ENCODE measurements at places on chromosomes 11 and 22.

DNA sequence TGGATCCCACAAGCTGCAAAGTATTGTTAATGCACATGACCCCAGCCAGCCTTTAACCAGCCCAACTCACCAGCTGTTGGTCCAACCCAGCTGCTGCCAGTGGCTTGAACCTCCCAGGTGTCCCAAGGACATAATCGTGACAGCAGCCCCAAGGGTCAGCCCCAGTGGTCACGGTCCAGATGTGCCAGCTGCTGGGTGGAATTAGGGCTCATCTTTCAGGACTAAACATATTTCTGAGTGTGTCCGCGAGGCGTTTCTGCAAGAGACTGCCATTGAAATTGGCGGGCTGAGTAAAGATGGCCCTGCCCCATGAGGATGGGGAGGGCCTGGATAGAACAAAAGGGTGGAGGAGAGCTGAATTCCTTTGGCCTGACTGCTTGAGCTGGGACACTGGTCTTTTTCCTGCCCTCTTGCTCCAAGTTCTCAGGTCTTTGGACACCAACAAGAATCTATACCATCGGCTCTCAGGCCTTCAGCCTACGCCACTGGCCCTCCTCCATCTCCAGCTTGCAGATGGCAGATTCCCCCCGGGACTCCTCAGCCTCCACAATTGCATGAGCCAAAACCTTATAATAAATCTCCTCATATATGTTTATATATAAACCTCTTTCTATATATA lies 240.2 kb downstream of the MN1 start:
- no peak for DNase-seq

DNA sequence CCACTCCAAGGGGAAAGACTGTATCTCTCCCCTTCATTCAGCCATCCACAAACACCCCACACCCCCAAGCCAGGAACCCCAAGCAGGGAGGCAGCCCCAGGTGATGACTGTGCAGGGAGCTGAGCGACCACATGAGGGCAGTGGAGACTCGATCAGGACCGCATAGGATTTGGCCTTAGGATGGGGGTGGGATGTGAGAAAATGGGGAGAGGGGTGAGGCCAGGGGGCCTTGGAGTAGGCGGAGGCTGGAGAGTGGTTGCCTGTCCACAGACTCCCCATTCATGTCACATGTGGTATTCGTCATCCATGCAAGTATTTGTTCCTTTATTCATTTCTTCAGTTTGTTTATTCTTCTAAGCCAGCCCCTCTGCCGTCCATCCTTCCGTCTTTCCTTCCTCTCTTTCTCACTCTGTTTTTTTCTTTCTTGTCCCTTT lies 2.7 kb upstream of the RHOD start:
- DNase-seq = no peak

DNA sequence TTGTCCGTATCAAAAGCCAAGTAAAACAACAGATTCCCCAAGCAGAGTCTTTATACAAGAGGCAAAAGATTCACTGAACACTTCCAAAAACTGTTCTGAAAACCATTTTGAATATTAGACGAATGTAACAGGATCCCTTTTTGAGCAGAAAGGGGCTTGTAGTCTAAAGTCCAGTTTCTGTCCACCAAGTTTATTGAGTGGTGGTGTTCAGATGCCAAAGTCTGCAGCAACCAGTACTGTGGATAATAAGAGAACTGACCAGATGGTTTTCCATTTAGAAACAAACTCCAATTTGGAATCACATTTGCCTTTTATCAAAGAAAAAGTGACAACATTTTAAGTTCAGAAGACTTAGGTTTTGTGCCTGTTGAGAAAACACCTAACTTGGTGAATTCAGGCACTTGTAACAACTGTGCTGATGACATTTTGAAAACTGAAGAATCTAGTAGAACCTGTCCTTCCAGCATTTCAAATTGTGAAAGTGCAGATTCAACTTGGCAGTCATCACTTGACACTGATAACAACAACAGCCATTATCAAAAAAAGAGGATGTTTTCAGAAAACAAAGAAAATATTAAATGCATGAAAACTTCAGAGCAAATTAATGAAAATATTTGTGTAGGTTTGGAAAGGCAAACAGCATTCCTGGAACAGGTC lies 217.1 kb downstream of the CSNK2A3 start:
- no peak for DNase-seq

DNA sequence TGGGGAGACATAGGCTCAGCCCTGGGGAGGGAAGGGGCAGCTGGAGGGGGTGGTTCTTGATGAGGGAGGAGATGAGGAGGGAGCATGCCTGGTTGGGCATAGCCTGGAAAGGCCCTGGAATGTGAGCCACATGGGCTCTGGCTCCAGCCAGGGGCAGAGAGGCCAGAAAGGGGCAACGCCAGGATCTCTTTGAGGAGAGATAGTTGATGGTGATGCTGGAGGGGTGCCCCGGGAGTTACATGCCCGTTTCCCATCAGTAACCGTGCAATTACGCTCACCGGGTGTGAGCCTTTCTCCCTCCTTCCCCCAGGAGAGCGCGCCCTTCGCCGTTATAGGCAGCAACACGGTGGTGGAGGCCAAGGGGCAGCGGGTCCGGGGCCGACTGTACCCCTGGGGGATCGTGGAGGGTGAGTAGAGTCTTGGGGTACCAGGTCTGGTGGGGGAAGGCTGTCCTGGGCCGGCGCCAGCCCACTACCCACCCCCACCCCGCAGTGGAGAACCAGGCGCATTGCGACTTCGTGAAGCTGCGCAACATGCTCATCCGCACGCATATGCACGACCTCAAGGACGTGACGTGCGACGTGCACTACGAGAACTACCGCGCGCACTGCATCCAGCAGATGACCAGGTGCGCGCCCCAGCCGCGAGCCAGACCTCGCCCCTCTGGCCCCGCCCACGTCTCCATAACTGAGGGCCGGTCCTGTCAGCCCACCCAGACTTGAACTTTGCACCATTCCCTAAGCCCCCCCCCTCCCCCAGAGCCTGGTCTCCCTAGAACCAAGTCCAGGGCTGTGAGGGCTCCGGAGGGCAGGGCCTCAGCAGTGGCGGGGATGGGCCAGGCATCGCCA lies 1.8 kb upstream of the GP1BB start:
- DNase-seq = no peak

DNA sequence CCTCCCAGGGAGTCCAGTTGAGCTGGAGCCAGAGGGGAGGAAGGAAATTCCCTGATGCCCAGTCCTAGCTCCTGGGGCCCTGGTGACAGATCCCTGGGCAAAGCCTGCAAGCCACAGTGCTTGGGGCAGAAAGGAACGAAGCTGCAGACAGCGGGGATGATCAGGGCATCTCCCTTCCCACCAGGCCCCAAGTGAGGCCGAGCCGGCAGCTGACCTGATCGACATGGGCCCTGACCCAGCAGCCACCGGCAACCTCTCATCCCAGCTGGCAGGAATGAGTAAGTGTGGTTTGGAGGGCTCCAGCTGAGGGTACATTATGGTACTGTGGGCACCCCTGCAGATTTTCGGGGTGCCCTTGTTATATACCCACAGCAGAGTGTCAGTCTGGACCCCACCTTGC lies 33.5 kb downstream of the TOM1 start:
- DNase-seq = no peak

- no peak for DNase-seq
Measured at GRCh38 chr11:93659196-93659595, 2.3 kb upstream of the CEP295 start.

DNA sequence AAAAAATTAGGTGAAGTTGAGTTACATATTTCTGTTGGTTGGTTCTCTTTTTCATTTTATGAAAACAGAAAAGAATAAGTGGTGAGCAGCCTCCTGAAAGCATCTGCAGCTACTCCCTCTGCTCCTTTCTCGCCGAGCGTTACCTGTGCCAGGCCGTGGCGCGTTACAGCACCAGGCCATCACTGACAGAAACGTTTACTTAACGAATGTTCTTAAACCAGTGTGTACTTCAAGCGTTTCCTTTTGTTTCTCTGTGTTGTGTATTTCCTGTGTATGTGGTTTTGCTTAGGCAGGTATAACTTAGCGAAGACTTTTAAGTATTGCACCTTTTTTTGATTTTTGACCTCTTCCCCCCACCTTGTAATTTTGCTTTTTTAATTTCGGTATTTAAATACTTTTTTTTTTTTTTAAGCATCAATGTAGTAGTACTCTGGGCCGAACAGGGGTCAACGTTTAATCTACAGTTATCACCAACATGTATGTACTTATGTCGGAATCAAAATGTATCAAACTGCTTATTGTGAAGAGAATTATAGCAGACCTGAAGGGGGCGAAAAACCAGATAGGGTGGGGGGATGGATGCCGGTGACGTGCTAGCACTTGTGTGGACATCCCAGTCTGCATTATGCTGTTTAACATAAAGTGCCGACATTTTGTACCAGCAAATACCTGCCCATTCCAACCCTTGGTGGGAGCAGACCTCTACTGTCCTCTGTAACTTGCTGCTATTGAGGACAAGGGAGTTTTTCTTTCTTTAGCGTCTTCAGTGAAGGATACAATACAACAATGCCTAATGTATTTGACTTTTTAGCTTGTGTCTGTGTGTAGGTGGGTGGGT lies 21.6 kb upstream of the ADSL start:
- DNase-seq = no peak
